Liver (tissue), 10 donors: ENCODE measurements at places on chromosomes 3 and 15. TPM values are rescaled to one million over a fixed set of nuclear protein-coding genes. Genes with fewer than 3 reads are reported as not detected.
A peak's percentile ranks its signal among the peaks of the same experiment; 100 is the strongest.

The FANCD2OS gene
- not detected for total RNA-seq

The IL16 gene
- 4.7 TPM for total RNA-seq

The PLA2G4D gene
- total RNA-seq: not detected

The PLSCR2 gene
- not detected for total RNA-seq

The CHRNA5 gene
- total RNA-seq: 0.56 TPM

- DNase-seq: peak; percentile 44
- no peaks in the 10 kb centered on the region for H3K36me3 ChIP-seq
- peaks cover 3% of the 10 kb centered on the region for H3K27me3 ChIP-seq
- no peak overlapping the region for H3K4me3 ChIP-seq
- H3K4me1 ChIP-seq: no peaks in the 10 kb centered on the region
These were observed 90.0 kb upstream of the SLC6A6 start for GRCh38 chr3:14312375-14312774.

DNA sequence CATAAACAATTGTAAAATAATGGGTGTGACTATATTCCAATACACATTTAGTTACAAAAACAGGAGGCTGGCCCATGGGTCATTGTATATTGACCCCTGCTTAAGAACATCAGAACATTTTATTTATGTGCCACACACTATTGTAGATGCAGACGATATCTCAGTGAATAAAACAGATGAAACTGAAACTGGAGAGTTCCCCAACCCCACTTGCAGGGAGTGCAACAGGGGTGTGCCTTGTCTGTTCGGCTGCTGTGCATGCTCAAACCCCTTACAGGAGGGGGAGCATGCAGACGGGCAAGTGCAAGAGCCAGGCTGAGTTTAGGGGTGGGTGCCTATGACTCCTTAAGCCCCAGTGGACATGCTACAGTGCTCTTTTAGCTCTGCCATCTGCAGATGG is 509.6 kb downstream of the IGSF11 start:
- no peak overlapping the region for H3K27ac ChIP-seq
- no peaks in the 10 kb centered on the region for H3K36me3 ChIP-seq
- H3K4me1 ChIP-seq: no peaks in the 10 kb centered on the region
- H3K4me3 ChIP-seq: no peak overlapping the region

GRCh38 chr3:46960835-46961234 is 15.7 kb downstream of the CCDC12 start:
- peaks cover 2% of the 10 kb centered on the region for H3K36me3 ChIP-seq
- peaks cover 46% of the 10 kb centered on the region for H3K4me1 ChIP-seq
- no peak overlapping the region for H3K4me3 ChIP-seq
- no peak for DNase-seq
- no peaks in the 10 kb centered on the region for H3K27me3 ChIP-seq

DNA sequence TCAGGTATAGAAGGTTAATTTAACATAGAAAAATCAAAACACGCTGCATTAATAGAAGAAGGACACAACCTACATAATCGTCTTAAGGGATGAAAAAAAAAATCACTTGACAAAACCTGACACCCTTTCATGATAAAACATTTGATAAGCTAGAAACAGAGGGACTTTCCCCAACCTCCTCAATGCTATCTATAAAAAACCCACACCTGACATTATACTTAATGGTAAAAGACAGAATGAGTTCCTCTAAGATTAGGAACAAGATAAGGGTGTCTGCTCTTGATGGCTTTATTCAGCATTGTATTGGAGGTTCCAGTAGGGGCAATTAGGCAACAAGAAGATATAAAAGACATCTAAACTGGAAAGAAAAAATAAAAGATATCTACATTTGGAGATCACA is 69.9 kb upstream of the KBTBD8 start:
- H3K27ac ChIP-seq: no peak overlapping the region
- no peaks in the 10 kb centered on the region for H3K36me3 ChIP-seq
- no peaks in the 10 kb centered on the region for H3K27me3 ChIP-seq
- no peaks in the 10 kb centered on the region for H3K4me1 ChIP-seq
- DNase-seq: no peak
- no peak overlapping the region for H3K4me3 ChIP-seq

DNA sequence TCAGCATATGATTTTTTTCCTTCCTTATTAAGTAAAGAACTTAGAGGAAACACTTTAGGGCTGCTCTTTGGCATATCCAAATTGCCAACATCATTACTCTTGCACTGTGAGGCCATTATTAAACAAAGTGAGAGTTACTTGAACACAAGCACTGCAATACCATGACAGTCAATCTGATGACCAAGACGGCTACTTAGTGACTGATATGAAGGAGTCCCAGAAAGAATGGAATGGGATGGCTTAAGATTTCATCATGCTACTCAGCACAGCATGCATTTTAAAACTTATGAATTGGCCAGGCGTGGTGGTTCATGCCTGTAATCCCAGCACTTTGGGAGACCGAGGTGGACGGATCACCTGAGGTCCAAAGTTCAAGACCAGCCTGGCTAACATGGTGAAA is 55.2 kb downstream of the FAM98B start:
- no peak overlapping the region for H3K4me3 ChIP-seq
- H3K4me1 ChIP-seq: no peaks in the 10 kb centered on the region
- DNase-seq: no peak

- H3K4me1 ChIP-seq: no peaks in the 10 kb centered on the region
- no peaks in the 10 kb centered on the region for H3K27me3 ChIP-seq
- no peak overlapping the region for H3K4me3 ChIP-seq
- no peaks in the 10 kb centered on the region for H3K36me3 ChIP-seq
- DNase-seq: no peak
- H3K27ac ChIP-seq: no peak overlapping the region
These were observed 137.3 kb upstream of the SLC24A5 start for GRCh38 chr15:47983533-47983932.

GRCh38 chr3:40680685-40681657 is 156.2 kb downstream of the ZNF621 start:
- no peak overlapping the region for H3K4me3 ChIP-seq
- H3K27ac ChIP-seq: no peak overlapping the region
- no peaks in the 10 kb centered on the region for H3K4me1 ChIP-seq
- H3K36me3 ChIP-seq: no peaks in the 10 kb centered on the region
- DNase-seq: no peak

GRCh38 chr15:75452364-75452864 is 924 bp upstream of the SIN3A start:
- DNase-seq: peak; percentile 82
- H3K4me3 ChIP-seq: peak overlapping the region; percentile 81
- H3K27ac ChIP-seq: peak overlapping the region; percentile 98
- no peaks in the 10 kb centered on the region for H3K27me3 ChIP-seq
- no peaks in the 10 kb centered on the region for H3K36me3 ChIP-seq
- peaks cover 24% of the 10 kb centered on the region for H3K4me1 ChIP-seq

DNA sequence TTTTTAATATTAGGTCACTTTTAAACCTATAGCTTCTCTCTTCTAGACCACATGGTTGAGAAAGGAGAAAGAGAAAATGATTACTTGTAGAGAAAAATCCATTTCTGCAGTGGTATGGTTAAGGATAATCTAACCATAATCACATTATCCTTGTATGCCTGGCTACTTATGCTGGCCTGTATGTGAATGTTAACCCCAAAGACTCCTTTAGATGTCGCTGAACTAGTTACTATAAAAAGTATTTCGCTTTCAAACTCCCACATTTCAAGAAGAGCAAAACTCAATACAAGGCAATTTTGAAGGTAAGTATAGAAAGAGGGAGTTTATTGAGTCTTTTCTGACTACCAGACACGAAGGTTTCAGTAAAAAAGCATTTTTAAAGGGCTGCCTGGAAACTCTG is 2.2 kb downstream of the KCTD6 start:
- no peak overlapping the region for H3K27ac ChIP-seq
- H3K27me3 ChIP-seq: no peaks in the 10 kb centered on the region
- H3K36me3 ChIP-seq: no peaks in the 10 kb centered on the region
- DNase-seq: no peak
- no peaks in the 10 kb centered on the region for H3K4me1 ChIP-seq

GRCh38 chr3:61903931-61904657 is 342.7 kb downstream of the PTPRG start:
- no peak overlapping the region for H3K4me3 ChIP-seq
- DNase-seq: no peak
- H3K36me3 ChIP-seq: no peaks in the 10 kb centered on the region
- peaks cover 26% of the 10 kb centered on the region for H3K4me1 ChIP-seq
- no peak overlapping the region for H3K27ac ChIP-seq
- no peaks in the 10 kb centered on the region for H3K27me3 ChIP-seq

- H3K27me3 ChIP-seq: no peaks in the 10 kb centered on the region
- peak; percentile 40 for DNase-seq
These were observed 333.4 kb downstream of the THSD4 start for GRCh38 chr15:71448688-71449114.

DNA sequence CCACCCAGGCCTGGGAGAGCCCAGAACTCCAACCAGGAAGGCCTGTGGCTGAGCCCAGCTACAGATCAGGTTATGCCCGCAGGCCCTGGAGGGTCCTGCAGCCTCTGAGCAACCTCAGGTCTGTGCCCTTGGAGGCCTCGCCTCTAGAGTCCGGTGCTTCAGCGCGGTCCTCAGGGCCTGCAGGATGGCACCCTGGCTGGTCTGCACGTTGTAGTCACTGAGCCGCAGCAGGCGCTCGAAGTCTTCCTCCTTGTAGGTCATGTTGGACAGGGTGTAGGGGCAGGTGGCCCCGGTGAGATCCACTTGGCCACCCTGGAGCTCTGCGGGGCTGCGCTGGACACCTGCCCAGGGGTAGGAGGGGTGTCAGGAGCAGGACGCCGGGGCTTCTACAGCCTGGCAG is 25.8 kb downstream of the PLA2G4D start:
- no peaks in the 10 kb centered on the region for H3K36me3 ChIP-seq
- H3K27ac ChIP-seq: no peak overlapping the region
- no peak for DNase-seq
- peaks cover 6% of the 10 kb centered on the region for H3K4me1 ChIP-seq
- H3K27me3 ChIP-seq: no peaks in the 10 kb centered on the region
- no peak overlapping the region for H3K4me3 ChIP-seq

DNA sequence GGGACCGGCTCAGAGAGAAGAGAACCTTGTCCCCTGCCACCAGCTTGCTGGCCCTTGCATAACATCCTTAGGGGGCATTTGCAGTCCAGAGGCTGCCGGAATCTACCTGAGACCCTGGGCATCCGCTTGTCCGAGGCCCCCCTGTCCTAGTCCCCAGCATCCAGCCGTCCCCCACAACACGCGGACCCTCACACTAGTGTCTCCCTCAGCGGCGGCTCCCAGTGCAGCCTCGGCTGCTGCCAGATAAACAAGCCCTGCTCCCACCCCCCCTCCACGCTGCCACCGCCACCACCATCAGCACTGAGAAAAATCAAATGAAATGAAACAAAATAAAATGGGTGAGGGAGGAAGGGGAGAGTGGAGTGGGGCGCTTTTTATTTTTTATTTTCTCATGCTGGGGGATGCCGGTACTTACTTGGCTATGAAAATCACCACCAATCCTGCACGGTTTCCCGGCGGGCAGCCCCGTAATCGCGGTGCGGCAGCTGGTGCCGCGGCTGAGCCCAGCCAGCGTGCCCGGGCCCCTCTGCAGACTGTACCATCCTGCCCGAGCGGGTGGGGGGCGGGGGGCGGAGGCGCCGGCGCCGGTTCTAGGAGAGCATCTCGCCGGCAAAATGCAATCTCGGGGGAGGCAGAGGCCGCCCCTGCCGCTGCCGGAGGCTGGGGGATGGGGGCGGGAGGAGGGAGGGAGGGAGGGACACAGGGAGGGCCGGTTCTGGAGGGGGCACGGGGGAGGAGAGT is at the start of gene ATP2B2:
TSS of gene ATP2B2 (minus strand) at position 537 of the 741 bp plus-strand sequence. CDS start 56,043 bp downstream, outside the sequence.
- H3K36me3 ChIP-seq: no peaks in the 10 kb centered on the region
- H3K4me1 ChIP-seq: peaks cover 67% of the 10 kb centered on the region
- H3K27me3 ChIP-seq: no peaks in the 10 kb centered on the region
- DNase-seq: peak; percentile 57
